ENCODE measurements at places on chromosomes 3 and 15.
A peak's percentile ranks its signal among the peaks of the same experiment; 100 is the strongest.

DNA sequence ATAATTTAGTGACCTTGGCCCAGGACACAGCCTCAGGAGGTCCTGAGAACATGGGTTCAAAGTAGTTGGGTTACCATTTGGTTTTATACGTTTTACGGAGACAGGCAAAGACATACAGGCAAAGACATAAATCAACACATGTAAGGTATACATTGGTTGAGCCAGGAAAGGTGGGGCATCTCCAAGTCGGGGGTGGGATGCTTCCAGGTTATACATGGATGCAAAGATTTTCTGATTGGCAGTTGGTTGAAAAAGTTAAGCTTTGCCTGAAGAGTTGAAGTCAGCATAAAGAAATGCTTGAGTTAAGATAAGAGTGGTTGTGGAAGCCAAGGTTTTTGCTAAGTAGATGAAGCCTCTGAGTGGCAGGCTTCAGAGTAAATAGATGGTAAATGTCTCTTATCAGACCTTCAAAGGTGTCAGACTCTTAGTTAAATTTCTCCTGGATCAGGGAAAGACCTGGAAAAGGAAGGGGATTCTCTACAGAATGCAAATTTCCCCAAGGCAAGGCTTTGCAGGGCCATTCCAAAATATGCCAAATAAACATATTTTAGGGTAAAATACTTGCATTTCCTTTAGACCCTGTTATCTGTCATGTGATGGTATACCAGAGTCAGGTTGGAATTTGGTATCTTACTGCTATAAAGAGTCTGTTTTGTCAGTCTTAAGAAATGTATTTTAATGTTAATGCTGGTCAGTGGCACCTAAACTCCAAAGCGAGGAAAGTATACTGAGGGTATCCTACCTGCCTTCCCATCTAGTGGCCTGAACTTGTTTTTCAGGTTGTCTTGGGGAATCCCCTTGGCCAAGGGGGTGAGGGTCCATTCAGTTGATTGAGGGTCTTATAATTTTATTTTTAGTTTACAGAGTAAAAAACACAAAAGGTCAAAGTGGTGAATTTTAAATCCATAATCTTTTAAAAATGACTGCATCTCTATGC, 8.2 kb upstream of the PDHB start:
- no peak for DNase-seq

DNA sequence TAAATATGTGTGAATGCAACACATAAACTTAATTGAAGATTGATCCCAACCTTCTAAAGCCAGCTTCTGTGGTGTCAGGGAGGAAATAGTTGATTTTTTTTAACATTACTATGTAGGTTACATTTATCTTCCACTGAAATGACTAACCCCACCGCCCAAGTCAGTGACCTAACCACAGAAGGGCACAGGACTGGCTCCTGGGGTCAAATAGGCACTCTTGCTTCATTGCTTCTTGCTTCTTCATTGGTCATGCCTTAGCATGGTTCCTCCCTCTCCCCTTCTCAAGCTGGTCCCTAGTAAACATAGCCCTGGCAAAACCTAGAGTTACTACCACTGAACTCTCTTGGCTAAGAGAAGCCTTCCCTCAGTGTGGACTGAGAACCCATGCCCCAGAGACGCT, 12.3 kb downstream of the EIF1B start:
- no peak for DNase-seq

- DNase-seq, result no peak
Observed at GRCh38 chr3:160685144-160685766, 8.3 kb downstream of the ARL14 start.

DNA sequence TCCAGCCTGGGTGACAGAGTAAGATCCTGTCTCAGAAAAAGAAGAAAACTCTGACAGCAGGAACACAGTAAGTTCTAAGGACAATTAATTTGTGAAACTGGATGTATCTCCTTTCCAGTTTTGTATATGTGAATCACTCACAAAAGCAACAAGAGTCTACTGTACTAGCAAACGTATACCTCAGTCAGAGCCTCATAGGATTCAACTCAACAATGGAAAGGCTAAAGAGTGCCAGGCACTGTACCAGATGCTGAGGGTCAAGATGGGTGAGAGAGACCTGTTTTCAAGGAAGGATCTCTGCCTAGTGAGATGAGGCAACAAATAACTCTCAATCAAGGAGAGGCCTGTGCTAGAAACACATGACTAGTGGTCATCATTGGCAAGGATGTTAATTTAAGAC, 14.9 kb downstream of the TBL1XR1 start:
- no peak for DNase-seq

GRCh38 chr3:169029674-169030285, 633.7 kb downstream of the MECOM start:
- DNase-seq, result no peak

DNA sequence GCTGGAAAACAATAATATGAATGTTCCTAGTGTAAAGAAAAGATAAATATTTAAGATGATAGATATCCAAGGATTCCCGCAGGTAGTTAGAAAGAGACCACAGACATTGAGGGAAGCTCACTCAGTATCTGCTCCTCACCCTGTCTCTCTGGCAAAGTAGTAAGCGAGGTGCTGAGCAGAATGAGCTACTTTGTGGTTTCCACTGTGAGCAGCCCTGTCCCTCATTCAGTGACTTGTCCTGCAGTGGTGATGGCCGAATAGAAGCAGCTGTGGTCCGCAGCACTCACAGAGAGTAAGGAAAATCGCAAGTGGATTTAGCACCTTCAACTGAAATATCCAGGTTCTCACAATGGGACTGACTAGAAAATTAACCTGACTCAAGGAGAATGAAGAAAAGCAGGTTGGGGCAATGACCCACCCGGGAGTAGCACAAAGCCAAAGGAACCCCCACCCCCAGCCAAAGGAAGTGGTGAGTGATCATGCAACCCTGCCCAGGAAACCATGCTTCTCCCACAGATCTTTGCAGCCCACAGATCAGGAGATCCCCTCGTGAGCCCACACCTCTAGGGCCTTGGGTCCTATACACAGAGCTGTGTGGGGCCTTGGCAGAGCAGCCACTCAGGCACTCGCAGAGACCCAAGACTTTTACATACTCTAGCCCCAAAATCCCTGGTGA, 21.8 kb upstream of the SLC25A38 start:
- no peak for DNase-seq

- DNase-seq, result peak; percentile 95
Observed at GRCh38 chr3:43769097-43769884, 78.6 kb downstream of the ABHD5 start.

GRCh38 chr3:45911511-45912226, 25.3 kb downstream of the CCR9 start:
- no peak for DNase-seq

GRCh38 chr3:108190346-108190745, 31.9 kb downstream of the IFT57 start:
- DNase-seq, result no peak

DNA sequence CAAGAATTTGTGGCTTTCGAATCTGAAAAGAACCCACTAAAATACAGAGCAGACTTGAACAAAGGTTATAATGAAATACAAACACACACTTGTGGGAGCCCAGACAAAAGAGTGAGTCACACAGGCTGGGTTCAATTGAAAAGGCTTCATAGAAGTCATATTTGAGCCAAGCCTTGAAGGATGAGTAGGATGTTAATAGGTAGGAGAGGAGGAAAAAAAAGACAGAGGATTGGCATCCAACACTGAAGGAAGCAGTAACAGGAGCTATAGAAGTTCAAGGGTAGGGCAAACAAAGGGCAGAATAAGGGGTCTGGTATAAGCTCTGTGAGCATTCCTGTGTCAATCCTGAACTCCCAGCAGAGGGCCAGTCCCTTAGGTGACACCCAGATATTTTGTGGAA, 325.4 kb downstream of the FOXP1 start:
- no peak for DNase-seq

GRCh38 chr3:74075241-74075640, 450.5 kb upstream of the PDZRN3 start:
- DNase-seq, result no peak

GRCh38 chr15:49875392-49875791, 243.6 kb downstream of the ATP8B4 start:
- DNase-seq, result no peak

GRCh38 chr3:124814620-124815421, 72.3 kb downstream of the ITGB5 start:
- no peak for DNase-seq

GRCh38 chr3:69141313-69141712, 18.9 kb upstream of the LMOD3 start:
- no peak for DNase-seq

- no peak for DNase-seq
Observed at GRCh38 chr3:15341030-15341726, 8.8 kb upstream of the SH3BP5 start.

DNA sequence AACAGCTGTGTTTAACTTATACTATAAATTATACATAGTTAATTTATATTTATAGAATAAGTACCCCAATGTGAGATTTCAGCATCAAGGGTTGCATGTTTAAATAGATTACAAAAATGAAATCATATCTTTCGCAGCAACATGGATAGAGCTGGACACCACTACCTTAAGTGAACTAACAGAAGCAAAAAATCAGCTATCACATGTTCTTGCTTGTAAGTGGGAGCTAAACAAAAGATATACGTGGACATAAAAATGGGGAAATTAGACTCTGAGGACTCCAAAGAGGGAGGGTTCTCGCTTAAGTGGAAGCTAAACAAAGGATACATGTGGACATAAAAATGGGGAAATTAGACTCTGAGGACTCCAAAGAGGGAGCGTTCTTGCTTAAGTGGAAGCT, 626.5 kb upstream of the DPPA4 start:
- DNase-seq, result no peak

DNA sequence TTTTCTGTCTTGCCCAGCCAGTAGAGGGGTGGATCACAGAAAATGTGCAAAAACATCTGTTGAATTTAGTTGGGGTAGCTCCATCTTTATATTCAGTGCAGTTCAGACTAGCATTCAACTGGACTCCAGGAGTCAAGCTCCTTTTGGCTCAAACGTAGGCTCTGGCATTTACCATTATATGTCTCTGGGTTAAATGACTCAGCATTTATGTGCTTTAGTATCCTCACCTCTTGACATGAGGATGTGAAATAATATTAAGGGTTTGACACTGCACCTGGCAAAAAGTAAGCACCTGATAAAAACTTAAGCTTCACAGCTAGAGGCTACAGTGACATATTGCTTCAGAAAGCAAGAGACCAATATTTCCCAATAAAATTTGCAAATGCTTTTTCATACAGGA, 14.8 kb downstream of the PRC1 start:
- no peak for DNase-seq

DNA sequence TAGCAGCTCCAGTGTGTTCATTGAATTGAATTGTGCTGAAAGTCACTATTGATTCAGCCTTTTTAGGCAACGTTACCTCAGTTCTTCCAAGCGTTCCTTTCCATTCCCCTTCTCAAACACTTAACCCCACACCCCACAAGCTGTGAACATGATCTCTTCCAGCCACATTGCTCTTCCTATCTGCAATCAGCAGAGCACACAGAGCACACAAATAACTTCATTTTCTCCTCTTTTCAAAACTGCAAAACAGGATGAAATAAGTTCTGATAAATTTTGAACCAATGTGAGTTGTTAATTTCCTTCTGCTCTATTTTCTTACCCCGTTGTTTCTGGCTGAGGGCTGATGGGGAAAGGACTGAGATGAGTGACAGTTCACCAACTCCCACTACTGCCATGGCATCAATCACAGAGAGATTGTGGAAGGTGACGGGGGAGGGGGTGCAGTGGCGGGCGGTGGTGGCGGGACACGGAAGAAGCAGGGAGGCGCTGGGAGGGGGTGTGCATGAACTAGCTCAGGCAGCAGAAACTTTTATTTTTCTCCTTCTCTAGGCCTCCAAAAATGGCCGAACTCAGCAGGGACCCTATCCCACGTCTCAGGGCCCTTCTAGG, 147.2 kb downstream of the SSR3 start:
- no peak for DNase-seq

- peak; percentile 12 for DNase-seq
Observed at GRCh38 chr15:79540551-79540950, 108.4 kb downstream of the MINAR1 start.

DNA sequence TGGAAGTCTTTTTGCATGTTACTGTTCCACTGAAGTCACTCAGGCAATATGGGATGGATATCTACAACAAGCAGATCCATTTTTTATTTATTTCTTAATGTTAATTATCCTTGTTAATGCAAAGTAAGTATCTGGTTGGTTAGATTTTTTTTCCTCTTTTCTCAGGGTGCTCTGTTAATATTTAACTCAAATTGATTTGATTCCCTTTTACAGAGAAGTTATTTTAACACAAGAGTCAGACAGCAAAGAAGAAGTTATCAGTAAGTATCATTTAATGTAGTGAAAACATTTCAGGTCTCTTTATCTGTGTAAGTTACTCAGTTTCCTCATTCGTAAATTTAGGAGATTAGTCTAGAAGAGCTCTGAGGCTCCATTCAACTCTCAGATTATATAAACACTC, 34.3 kb downstream of the TBC1D23 start:
- DNase-seq, result no peak

GRCh38 chr3:168422843-168423242, 327.1 kb upstream of the GOLIM4 start:
- no peak for DNase-seq

DNA sequence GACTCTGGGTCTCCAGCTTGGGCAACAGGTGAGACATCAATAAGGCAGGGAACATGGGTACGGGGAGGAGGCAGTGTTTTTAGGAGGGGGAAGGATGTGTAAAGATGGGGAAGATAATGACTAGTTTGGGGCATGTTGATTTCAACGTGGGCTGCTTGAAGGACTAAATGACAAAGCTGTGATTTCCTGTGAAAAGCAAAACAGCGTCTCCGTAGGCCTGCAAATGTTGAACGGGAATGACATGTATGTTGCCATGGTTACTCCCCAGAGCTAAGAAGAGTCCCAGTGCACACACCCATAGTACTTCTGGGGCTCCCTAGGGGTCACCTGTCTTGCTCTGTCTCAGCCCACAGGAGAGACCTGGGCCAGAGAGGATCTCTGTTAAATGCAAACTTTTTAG, 71.3 kb upstream of the ETV5 start:
- DNase-seq, result no peak

GRCh38 chr3:96449346-96449745, 365.0 kb upstream of the EPHA6 start:
- no peak for DNase-seq

DNA sequence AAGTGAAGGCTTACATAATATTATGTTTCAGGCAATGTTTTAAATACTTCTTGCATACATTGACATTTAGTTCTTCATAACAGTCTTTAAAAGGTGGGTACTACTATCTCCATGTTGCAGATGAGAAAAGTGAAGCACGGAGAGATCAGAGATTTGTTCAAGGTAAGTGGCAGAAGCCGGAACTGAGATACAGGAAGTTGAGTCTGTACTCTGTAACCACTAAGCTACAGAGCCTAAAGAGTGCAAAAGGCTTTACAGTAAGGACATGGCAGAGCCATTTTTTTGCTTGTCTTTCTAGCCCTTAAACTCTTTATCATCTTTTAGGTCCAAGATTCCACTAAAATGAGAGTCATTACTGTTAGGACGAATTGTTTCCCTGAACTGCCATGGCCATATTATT, 186.5 kb upstream of the PEX5L start:
- DNase-seq, result no peak

Measured in SW 1271 (cell line).